ENCODE measurements at places on chromosomes 7 and 10.
A peak's percentile ranks its signal among the peaks of the same experiment; 100 is the strongest.

GRCh38 chr7:127844707-127845331 lies 186.4 kb downstream of the LRRC4 start:
- peak; percentile 16 for DNase-seq

DNA sequence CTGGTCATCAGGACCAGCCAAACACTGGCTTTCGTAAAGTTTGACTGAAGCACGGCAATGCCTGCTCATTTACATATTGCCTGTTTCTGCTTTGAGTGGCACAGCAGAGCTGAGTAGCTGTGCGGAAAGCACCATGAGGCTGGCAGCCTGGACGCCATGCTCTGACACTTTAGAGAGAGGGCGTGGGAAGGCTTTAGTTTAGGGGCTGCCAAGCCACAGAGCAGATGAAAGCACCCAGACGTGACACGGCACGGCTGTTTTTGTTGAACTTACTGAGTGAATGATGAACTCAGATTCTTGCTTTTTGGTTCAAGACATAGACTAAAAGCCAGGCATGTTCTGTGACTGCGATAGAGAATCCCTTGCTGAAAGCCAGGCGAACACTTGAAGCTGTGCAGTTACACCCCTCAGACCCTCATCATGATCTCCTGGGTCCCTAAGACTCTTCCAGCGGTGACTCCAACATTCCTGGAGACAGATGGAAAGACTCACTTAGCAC lies 182.1 kb downstream of the ZMYND11 start:
- no peak for DNase-seq

DNA sequence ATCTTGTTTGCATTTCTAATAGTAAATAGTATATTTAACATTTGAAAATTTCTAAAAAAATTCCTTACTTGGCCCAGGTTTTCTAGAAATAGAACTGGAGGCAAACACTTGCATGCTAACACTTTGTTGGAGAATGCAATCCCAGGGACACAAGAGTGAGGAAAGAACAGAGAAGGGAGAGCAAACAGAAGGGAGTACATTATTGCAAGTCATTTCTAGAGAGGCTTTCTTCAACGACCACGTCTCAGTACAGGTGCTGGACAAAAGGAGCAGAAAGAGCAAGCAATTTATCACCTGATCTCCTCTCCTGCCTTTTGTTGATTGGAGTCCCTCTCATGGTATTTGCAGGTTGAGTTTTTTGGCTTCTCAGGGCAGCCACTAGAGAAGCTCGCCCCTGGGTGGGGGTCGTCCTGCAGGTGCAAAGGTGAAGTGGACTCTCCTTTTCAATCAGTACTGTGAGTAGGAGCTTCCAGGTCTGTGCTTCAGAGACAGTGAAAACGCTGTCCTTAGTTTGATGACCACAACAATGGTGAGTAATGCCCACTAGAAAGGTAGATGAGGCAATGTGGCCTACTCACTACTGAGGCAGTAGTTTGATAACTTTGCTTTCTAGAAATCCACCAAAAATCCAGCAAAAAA lies 5.2 kb downstream of the CPED1 start:
- no peak for DNase-seq

GRCh38 chr10:6345404-6345803 lies 142.7 kb downstream of the PFKFB3 start:
- no peak for DNase-seq

GRCh38 chr7:13839063-13839462 lies 150.4 kb downstream of the ETV1 start:
- DNase-seq = no peak

GRCh38 chr7:151308256-151308655 lies 33.4 kb upstream of the NUB1 start:
- no peak for DNase-seq

DNA sequence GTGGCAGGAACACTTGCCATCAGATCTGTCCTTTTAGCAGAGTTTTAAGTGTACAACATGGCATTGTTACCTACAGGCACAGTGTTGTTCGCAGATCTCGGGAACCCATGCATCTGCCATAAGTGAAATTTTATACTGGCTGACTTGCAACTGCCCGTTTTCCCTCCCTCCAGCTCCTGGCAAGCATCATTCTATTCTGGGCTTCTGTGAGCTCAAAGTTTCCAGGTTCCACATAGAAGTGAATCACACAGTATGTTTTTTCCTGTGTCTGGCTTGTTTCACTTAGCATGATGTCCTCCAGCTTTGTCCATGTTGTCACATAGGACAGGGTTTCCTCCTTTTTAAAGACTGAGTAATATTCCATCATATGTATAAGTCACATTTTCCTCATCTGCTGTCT lies 56.6 kb downstream of the C10orf143 start:
- no peak for DNase-seq

GRCh38 chr7:26398756-26399509 lies 107.3 kb downstream of the SNX10 start:
- DNase-seq = peak; percentile 54

- no peak for DNase-seq
These were observed 115.4 kb upstream of the LRRN3 start for GRCh38 chr7:110975486-110975885.

DNA sequence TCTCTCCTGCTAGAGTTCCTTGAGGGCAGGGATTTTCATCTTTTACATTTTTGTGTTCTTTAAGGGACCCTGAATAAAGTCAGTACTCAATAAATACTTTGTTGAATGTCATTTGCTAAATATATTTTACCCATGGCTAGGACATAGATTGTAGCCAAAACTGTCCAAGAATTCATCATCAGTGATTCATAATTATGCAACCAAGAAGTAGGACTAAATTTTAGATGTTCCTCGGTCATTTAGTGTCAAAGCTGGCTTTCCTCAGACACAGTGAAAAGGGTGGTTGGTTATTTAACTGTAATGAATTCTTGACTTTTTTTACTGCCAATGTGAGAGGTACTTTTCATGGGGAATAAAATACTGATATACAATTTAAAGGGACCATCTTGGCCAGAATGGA lies 3.3 kb downstream of the NUDT13 start:
- DNase-seq = no peak

DNA sequence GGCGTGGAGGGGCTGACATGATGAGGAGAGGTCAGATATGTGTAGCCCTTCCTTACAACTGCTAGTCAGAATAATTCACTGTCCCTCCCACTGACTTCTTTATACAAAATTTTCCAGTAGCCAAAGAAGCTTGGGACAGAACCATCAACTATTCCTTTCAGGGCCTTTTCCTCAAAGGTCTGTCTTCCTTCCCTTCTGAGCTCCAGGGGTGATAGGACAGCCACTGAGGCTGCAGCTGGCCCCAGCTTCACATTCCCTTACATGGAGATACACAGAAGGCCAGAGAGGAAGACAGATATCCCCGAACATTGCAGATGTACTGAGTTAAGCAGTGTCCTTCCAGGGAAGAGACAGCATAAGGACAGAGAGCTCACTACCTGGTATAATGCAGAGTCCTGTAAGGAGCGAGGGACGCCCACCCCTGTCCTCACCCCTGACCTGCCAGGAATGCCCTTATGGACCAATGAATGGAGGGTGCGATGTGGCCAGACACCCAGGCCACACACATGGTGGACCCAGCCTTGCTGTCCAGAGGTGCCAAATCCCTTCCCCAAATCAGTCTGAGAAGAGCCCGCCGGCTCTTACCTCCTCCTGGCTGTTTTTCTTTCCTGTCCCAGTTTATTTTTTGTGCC lies 754.7 kb downstream of the GRID1 start:
- DNase-seq = no peak

DNA sequence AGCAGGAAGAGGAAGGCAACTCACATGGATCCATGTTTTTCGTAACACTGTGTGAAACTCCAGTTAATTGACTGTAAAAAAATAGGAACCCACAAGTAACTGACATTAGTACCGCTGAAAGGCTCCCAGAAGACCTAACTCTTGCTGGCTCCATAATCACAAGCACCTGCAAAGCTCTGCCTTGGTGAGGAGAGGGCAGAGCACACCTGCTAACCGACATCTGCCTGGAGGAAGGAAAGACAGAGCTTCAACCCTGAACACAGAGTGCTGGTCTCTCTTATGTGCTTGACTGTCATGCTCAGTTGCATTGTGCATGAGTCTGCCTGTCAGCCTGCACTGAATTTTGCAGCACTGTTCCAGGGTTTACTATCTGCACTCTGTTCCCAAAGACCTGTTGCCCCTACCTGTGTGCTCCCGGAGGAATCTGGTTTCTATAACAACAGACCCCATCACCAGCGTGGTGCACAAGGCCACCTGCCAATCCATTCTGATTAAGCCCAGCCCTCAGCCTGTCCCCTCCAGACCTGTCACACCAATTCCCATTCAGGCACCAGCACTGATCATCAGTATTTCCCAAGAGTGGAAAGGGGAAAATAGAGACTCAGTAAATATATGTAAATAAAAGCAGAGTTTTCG lies 63.1 kb upstream of the ANKRD1 start:
- no peak for DNase-seq

DNA sequence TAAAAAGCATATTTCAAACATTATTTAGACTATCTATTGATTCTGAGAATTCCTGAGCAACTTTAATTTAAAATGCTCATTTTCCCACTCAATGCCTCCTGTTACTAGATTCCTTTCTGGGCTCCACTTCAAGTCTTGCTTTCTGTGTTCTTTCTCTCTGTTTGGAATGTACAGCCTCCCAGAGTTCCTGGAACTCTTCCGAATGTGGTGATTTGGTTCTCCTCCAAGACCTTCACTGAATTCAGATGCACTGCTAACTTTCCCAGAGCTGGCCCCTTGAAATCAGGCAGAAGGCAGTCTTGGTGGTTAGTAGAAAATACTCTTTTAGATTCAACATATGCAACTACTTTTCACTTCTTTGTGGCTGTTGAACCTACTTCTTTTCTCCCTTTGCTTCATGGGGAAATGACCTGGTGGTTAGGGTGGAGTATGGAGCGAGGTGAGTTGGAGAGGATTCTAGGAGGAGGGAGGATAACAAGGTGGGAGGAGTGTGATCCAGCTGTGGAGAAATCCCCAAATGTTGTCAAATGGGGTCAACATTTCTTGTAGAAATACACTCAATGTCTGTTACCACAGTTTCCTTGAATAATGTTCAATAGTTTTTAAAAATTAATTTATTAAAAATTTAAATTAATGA lies 27.9 kb upstream of the CCDC7 start:
- DNase-seq = no peak

DNA sequence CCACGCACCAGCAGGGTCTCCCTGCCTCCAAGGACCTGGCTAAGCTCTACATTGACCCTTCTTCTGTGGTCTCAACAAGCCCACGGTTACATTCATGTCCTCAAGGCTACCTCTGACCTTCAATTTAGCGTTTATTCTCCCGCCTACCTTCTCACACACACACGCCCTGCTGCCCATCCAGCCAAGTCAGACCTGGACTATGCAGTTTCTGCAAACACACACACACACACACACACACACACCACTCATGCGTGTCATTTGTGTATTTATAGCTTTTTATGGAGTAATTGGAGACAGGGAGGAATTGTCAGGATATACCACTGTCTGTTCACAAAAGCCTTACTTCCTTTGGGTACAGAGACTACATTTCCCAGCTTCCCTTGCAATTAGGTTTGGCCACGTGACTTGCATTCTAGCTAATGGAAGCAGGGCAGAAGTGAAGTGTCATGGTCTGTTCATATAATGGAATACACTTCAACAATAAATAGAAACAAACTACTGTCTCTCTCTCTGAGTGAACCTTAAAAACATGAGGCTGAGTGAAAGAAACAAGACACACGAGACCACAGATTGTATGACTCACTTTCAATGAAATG lies 53.8 kb upstream of the CPXM2 start:
- no peak for DNase-seq

DNA sequence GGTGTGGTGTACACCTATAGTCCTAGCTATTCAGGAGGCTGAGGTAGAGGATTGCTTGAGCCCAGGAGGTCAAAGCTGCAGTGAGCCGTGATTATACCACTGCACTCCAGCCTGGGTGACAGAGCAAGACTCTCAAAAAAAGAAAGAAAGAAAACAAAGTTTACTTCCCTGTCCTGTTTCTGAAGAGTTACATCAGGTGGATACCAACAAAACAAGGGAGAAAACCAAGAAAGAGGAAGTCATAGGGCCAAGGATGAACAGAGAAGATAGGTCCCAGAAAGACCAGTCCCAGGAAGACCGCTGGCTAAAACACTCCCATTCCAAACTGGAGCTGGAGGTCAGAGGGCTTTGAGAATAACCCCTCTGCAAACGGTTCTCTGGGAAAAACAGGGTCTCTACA lies 13.5 kb downstream of the MACROH2A2 start:
- DNase-seq = no peak

All from hypothalamus (tissue), 51 donors.